ENCODE measurements at places on chromosomes 1 and 21.

- DNase-seq: no peak
These were observed 20.1 kb downstream of the DYRK3 start for GRCh38 chr1:206655471-206655882.

DNA sequence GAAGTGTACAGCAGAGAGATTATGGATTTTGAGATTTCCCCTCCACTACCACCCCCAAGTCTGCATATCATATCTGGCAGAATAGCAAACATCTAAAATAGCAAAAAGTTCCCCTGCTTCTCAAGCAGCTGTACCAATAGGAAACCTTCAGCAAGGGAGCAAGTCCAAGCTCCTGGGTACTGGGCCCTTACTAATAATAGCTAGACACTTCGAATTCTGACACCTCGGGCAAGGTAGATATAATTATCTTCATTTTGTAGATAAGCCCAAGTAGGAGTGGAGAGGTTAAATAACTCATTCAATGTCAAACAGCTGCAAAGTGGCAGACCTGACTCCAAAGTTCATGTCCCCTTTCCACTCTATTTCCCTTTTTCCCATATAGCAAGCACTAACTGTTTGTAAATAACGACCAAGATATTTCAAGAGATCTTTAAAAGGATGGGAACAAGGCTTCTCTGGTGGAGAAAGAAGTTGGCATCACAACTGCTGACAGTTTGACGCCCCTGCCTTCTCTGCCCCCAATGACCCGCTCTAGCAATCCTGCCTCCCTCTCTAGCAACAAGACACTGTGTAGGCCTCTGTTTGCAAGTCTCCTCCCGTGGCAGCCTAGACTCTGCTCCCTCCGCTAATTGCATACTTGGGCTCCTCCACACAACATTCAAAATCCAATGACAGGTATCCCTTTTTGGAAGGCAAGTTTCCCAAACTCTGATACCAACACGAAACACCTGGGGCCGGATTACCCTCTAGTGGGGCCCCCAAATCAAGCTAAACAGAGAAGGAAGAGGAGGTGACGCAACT, 18.7 kb upstream of the ADAR start:
- DNase-seq: peak; percentile 46

- no peak for DNase-seq
These were observed 176.5 kb downstream of the C1orf21 start for GRCh38 chr1:184563308-184563707.

DNA sequence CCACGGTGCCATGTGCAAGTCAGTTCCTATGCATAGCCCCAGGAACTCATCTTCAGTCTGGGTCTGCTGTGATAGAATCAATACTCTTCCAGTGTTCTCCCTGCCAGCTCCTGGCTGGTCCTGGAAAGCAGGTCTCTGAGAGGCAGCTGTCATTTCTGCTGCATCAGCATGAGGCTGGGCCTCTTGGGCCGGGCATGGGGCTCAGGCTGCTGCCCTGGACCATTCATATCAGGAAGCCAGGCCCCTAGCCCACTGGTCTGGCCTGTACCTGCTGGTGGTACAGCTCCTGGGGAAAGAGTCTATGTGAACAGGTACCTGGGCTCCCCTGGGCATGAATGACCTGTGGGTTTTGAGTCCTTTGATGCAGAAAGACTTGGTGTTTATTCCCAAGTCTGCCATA, 173.6 kb upstream of the CSF3R start:
- DNase-seq: no peak

GRCh38 chr1:46303872-46304326, 401 bp downstream of the UQCRH start:
- DNase-seq: peak; percentile 8

DNA sequence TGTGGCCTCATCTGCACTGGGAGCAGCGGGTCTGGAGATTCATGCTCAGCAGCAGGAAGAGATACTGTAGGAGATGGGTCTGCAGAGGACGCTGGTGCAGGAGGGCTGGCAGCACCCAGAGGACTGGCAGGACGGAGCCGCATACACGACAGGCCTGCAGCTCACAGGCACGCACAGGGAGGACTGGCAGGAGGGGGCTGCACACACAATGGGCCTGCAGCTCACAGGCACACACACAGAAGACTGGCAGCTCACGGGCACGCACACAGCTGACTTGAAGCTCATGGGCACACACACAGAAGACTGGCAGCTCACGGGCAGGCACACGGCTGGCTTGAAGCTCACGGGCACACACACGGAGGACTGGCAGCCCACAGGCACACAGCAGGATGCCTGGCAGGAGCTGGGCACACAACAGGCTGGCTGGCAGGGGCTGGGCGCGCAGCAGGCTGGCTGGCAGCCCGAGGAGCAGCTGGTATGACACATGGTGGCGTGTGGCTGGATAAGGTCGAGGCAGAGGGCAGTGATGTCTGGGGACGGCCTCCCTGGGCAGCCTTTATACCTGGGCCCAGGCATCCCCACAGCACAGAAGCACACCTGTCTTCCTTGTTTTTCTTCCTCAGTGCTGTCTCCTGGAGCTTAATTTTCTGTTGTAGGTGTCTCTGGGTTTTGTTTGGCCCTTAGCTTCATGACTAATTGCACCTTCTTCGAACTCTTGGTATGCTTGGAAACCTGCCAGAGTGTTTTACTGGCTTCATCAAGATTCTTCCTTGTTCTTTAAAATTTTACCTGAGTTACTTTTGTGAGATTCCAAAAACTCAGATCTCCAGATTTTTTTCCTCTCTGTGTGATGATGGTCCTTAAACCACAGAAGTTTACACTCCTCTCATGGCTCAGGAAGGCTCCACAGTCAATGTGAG, at the start of gene KRTAP12-2:
TSS of gene KRTAP12-2 (minus strand) at position 527 of the 920 bp plus-strand sequence. CDS start at position 486, 41 bp downstream.
- DNase-seq: no peak

DNA sequence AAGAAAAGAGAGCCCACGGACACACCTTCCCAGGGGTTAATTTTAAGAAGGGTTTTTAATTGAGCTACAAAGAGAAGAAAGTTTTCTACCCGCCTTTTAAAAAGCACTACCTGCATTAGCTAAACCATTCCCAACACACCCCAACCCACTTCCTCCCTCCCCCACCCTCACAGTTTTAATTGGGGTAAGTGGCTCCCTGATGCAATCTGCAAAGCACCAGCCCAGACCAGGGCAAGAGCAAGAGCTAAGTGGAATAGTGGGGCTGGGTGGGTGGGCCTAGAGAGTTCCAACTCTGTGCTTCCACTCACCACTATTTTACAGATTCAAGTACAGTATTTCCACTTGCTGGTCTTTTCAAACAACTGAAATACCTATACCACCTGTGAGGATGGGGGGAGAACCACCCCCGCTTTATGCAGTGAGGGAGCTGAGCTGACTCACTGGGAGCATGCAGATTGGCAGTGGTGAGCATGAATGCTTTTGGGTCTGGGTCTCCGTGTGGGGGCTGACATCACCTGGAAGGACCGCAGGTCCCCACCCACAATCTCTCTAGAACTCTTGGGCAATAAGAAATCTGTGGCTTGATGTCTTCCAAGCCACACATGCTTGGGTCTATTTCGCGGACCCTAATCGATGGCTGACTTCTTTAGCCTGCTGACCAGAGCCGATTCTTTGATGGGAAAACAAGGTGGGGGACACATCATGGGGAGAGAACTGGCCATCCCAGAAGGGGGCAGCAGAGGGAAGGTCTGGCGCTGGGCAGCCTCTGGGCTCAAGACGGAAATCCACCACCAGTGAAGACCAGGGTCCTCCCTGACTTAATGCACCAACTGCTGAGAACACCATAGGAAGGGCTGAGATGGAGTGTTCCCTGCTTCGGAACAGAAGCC, 95.5 kb downstream of the SSBP3 start:
- DNase-seq: peak; percentile 9

DNA sequence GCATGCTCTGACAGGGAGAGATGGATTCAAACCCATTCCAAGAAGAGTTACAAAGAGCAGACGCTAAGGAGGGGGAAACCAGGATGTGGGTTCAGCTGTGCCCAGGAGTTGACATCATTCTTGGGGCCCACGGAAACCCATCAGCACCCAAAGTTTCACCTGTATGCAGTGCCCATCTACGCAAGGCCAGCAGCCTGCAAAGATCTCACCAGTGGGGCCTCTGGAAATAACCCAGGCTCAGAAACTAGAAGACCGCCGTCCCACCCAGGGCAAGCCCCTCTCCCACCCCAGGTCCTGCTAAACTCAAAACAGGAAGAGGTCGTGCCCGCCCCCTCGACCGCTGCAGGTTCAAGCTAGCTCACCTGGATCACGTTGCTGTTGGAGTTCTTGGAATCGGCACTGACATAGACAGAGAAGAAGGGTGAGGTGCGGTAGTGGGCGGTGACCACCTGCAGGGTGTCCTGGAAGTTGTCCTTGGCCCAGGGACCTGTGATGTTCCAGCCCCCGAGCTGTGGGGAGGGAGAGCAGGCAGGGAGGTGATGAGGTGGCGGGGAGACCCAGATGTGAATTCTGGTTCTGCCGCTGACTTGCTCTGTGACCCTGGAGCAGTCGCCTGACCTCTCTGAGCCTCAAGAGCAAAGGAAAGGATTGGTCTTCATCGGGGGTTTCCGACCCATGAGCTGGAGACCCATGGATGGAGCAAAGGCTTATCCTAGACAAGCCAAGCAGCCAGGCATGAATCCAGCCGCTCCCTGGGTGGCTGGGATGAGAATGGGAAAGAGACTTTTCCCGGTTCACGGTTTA, 31.7 kb downstream of the ECE1 start:
- peak; percentile 20 for DNase-seq

- DNase-seq: no peak
These were observed 18.1 kb upstream of the PCP4 start for GRCh38 chr21:39849014-39849655.

- no peak for DNase-seq
These were observed 39.1 kb downstream of the KCNJ6 start for GRCh38 chr21:37877171-37877570.

GRCh38 chr1:19708567-19709110, 44.0 kb downstream of the HTR6 start:
- no peak for DNase-seq

GRCh38 chr1:221192055-221192454, 312.8 kb downstream of the HLX start:
- no peak for DNase-seq

GRCh38 chr21:25273959-25274358, 333.3 kb downstream of the MRPL39 start:
- DNase-seq: no peak

DNA sequence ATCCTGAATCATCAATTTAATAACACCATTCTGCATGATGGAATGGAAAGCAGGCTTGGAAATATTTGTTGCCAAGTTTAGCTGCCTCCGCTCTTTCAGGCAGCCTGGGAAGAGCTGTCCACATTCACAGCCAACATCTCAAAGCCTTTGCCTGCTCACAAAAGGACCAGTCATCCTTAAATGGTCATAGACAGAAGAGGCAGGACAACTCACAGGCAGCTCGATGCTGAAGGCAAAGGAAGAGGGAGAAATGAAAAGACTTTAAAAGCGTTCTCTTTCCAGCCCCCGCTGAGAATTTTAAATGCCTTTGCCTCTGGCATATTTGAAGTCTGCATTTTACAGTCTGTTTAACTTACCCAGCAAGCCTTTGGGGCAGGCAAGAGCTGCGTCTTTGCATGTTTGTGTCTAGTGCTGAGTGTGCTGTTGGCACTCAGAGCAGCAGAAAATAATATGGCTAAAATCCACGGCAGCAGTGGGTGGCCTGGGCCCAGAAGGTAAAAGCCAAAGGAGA, 68.9 kb downstream of the NMNAT2 start:
- DNase-seq: no peak

DNA sequence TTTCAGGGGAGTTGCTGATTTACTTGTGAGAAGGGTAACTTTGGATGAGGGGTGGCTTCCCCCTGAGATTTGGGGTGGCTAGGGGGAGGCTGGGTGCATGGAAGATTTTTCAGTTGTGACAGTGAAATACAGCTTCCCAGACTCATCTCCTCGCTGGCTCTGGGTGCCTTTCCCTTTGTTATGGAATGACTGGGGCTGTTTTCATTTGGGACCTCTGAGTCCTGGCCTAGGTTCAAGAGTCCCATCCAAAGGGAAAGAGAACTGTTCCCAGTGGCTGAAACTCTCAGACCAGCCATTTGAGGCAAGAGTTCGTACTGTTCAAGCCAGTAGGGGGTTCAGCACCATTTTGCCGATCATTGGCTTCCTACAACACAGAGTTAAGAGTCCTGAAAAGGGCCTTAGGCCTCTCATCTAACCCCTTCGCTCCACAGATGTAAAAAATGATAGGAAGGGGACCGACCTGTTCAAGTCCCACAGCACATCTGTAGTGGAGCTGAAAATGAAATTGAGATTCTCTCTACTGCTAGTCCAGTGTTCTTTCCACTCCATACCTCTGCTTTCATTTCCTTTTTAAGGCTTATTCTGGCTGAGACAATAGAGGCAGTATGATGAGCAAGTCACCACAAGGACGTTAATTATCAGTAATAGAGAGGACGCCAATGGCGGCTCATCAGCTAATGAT, 958 bp downstream of the DDR2 start:
- no peak for DNase-seq

GRCh38 chr1:74237035-74237434, 1.8 kb downstream of the TNNI3K start:
- DNase-seq: no peak

GRCh38 chr1:244104309-244105060, 53.4 kb downstream of the ZBTB18 start:
- DNase-seq: no peak

DNA sequence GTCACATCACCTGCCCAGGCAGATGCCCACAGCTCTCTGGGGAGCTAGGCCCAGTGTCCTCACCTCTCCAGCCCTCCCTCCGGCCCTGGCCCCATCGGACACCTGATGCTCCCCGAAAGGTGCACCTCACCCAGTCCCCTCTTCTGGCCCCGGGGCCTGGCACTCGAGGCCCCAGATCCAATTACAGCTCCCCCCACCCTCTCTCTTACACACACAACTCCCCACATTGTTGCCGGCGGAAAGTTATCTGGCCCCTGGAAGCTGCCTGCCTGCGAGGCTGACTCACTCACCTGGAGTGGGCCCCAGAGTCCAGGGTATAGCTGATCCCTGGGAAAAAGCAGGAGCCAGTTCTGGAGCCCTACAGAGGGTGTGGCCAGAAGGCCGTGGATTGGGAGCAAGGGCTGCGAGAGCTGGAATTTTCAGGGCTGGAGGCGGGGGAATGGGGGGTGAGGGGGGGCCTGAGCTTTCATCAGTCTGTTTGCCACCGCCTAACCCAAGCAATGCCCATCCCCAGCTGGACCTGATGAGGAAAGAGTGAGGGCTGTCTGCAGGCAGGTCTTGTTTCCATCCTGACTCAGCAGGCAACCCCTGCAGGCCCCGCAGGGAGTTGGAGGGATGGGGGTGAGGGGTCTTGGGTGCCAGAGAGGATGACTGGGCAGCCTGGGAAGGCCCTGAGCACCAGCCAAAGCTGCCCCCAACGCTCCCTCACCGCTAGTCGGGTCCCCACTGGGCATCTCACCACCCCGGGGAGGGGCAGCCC, 948 bp downstream of the FBXO2 start:
- no peak for DNase-seq

GRCh38 chr1:166918956-166919316, 42.9 kb upstream of the TADA1 start:
- no peak for DNase-seq
